Midbrain (tissue), 1 donor: ENCODE measurements at places on chromosomes 11 and 22.

GRCh38 chr22:50599816-50600455 is 657 bp upstream of the MAPK8IP2 start:
- DNase-seq: no peak

DNA sequence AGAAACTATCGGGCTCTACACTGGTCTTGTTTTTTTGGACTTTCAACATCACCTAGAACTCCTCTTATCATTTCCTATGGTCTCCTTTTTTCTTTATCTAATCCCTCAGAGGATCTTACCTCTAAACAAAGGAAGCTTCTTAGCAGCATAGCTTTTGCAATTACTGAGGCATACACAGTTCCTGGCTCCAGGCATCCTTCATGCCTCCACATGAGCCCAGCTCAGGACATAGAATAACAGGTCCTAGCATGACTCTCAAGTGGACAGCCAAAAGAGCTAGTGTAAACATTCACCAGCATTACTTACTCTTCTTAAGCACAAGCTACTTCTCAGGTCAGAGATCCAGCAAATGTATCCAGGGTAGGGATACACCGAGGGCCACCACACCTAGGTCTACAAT is 17.1 kb downstream of the CFAP300 start:
- no peak for DNase-seq

GRCh38 chr11:30987819-30988218 is 381.7 kb downstream of the DCDC1 start:
- DNase-seq: no peak

- no peak for DNase-seq
Observed at GRCh38 chr22:39592081-39593065, 21.8 kb downstream of the CACNA1I start.

GRCh38 chr11:94472916-94473799 is 20.5 kb downstream of the MRE11 start:
- DNase-seq: no peak

- no peak for DNase-seq
Observed at GRCh38 chr11:126384449-126385070, 29.1 kb downstream of the ST3GAL4 start.

GRCh38 chr11:17564687-17565042 is 17.6 kb downstream of the OTOG start:
- no peak for DNase-seq

DNA sequence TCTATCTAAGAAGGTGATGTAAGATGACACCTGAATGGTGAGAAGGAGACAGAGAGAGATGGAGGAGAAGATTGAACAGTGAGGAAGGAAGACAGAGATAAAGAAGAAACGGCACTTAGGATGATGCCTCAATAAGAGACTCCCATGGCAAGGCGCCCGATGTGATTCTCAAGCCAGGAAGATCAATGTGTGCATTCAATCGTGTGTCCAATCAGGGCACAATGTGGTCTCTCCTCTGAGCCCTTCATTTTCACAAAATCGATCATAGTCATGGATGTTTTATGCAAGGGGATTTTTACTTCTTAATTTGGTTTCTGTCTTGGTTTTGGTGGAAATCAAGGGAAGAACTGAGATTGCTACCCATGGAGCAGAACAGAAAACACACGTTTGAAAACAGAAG is 19.9 kb upstream of the TMPRSS13 start:
- no peak for DNase-seq

DNA sequence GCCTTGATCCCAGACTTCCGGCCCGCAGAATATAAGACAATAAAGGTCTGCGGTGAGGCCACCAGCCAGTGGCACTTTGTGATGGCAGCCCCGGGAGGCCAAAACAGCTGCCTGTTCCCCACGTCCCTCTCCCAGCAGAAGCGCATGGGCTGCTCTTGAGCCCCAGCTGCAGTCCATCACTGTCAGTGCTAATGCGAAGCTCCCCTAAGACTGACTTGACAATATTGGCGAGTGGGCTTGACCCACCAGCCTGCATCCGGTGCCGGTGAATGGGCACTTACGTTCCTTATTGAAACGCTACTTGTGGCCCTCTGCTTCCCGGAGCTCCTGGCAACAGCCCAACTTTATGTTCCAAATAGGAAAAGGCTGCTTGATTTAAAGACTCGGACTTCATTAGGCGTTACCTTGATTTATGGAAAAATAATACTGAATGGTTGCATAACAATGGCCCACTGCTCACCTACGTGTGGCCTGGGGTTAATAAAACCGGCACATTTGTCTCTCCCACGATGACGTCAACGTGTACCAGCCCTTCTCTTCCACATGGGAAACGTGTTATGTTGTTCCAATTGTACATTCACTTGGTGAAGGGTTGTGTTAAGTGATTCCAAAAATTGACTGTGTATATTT is 93.4 kb upstream of the SEPTIN5 start:
- no peak for DNase-seq

DNA sequence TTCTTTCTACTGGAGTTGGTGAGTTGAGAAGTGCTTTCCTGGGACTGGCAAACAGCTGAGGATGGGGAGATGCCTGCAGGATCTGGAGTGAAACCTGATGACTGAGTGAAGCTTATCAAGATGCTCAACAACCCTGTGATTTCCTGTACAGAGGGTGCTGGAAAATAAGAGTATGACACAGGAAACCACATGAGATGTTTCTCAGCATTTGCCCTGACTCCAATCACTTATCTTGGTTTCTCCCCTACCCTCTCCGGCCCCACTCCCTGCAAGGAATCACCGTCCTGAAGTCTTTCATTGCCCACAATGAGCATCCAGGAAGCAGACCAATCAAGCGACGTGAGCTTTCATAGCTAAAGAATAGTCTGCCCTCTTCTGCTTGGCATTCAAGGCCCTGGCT is at the start of gene MRGPRX2:
TSS of gene MRGPRX2 (minus strand) at position 89 of the 400 bp plus-strand sequence. CDS start 4,315 bp downstream, outside the sequence.
- no peak for DNase-seq

DNA sequence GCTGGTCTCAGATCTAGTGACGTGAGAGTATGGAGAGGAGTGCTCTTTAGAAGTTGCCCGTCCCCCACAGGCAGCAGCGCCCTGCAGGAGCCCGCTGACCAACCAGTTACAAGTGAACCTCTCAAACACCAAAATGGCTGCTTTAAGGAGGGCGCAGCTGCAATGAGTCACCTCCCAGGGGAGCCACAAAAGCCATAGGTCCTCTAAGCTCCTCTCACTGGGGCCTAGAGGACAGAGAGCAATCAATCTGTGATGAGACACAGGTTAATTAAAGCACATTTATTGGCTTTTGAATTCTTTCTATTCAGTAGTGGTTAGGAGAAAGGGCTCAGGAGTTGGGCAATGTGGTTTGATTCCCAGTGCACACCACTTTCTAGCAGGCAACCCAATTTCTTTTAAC is 15.5 kb upstream of the RAPSN start:
- DNase-seq: no peak

- peak; percentile 16 for DNase-seq
Observed at GRCh38 chr22:25564979-25565677, 653 bp downstream of the GRK3 start.

DNA sequence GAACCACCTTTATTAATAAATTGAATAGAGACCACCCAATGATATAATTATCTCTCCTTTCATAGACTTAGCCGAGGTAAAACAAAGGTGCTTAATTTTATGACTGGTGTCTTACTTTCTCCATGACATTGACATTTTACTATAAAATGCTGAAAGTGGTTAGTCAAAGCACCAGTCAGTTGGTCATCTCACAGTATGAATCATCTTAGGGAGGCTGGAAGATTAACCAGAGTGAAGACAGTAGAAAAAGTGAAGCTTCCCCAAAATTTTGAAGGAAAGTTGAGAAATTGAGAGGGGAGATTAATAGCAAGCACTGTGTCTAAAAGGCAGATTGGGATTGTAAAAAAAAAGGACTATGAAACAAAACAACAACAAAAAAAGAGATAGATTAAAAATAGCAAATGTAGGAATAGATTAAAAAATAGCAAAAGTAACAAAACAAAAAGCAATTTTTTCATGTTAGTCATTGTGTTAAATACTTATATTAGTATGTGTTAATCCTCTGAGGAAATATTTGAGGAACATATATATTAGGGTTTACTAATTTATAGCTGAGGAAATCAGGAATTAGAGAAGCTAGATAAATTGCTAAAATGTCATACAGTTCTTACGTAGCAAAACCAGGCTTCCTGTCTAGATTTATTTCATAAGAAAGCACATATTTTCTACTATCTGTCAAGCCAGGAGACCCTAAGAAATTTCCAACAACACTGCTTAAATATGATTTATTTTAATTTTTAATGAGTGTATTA is 557.3 kb upstream of the ANO5 start:
- DNase-seq: no peak
